ENCODE measurements at places on chromosomes 6 and 20. TPM values are rescaled to one million over a fixed set of nuclear protein-coding genes. Genes with fewer than 3 reads are reported as not detected.

The KCNQ5 gene
- 2.7 TPM for total RNA-seq

The TFAP2A gene
- 30.1 TPM for total RNA-seq

The COL20A1 gene
- 4.7 TPM for total RNA-seq

The GTSF1L gene
- not detected for total RNA-seq

The DOK5 gene
- 16.9 TPM for total RNA-seq

The PPP1R14C gene
- 5.1 TPM for total RNA-seq

The PHACTR3 gene
- 8.1 TPM for total RNA-seq

The VGLL2 gene
- total RNA-seq, result 2.8 TPM

The TGM3 gene
- total RNA-seq, result 0.66 TPM

The FKBP1C gene
- not detected for total RNA-seq

The KCNQ2 gene
- total RNA-seq, result 31.6 TPM

The HRH3 gene
- total RNA-seq, result 1.3 TPM
